ENCODE measurements at places on chromosomes 16 and 17. TPM values are rescaled to one million over a fixed set of nuclear protein-coding genes. Genes with fewer than 3 reads are reported as not detected.

- no peak for DNase-seq
- no peak overlapping the region for H3K27ac ChIP-seq
- no peaks in the 10 kb centered on the region for H3K27me3 ChIP-seq
Observed at GRCh38 chr17:42670789-42671657, 5.8 kb downstream of the PLEKHH3 start.

DNA sequence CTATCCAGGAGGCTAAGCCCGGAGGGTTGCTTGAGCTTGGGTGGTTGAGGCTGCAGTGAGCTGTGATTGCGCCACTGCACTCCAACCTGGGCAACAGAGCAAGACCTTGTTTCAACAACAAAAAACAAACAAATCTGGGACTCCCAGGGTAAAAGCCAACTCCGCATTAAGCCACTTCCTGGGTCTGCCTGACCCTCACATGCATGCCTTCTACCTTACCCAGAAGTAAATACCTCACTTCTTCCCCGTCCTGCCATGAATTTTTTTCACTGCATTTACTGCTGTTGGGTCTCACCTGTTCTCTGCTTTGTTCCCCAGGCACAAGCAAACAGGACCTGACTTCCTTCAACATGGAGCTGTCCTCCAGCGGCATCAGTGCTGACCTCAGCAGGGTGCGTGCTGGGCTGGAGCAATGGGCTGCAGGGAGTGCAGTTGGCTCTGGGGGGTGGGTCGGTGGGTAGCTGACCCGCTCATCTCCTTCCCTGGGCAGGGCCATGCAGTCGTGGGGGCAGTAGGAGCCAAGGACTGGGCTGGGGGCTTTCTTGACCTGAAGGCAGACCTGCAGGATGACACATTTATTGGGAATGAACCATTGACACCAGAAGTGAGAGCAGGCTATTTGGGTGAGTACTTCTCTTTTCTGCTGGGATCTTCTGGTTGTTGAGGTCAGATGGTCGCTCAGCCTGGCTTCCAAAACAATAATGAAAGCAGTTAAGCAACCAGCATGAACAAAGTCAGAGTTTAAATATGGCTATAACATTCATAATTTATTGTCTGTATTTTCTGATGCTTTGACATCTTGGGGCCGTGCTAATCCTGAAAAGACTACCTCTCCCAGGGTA lies 16.4 kb downstream of the ITGAL start:
- H3K27me3 ChIP-seq: peaks cover 6% of the 10 kb centered on the region
- H3K36me3 ChIP-seq: no peaks in the 10 kb centered on the region
- no peak overlapping the region for H3K4me3 ChIP-seq
- peaks cover 5% of the 10 kb centered on the region for H3K4me1 ChIP-seq

- H3K36me3 ChIP-seq: no peaks in the 10 kb centered on the region
- no peak for DNase-seq
- no peaks in the 10 kb centered on the region for H3K27me3 ChIP-seq
- no peak overlapping the region for H3K27ac ChIP-seq
- no peaks in the 10 kb centered on the region for H3K4me1 ChIP-seq
Observed at GRCh38 chr17:74552037-74552436, 6.1 kb upstream of the CD300C start.

- no peak overlapping the region for H3K27ac ChIP-seq
- H3K36me3 ChIP-seq: peaks cover 2% of the 10 kb centered on the region
- H3K4me3 ChIP-seq: no peak overlapping the region
- H3K27me3 ChIP-seq: no peaks in the 10 kb centered on the region
- peaks cover 14% of the 10 kb centered on the region for H3K4me1 ChIP-seq
Observed at GRCh38 chr16:85387171-85387507, 226.0 kb upstream of the GSE1 start.

The NIP7 gene
- 28.3 TPM for total RNA-seq

The ERI2 gene
- 10.2 TPM for total RNA-seq

GRCh38 chr17:65609286-65609685 lies 47.8 kb upstream of the AXIN2 start:
- H3K27me3 ChIP-seq: peaks cover 4% of the 10 kb centered on the region
- H3K27ac ChIP-seq: no peak overlapping the region
- no peaks in the 10 kb centered on the region for H3K4me1 ChIP-seq
- H3K36me3 ChIP-seq: no peaks in the 10 kb centered on the region

GRCh38 chr16:35410438-35410837 lies 1951.0 kb downstream of the TP53TG3F start:
- no peak for DNase-seq
- no peaks in the 10 kb centered on the region for H3K36me3 ChIP-seq
- H3K4me3 ChIP-seq: no peak overlapping the region
- no peaks in the 10 kb centered on the region for H3K4me1 ChIP-seq
- H3K27ac ChIP-seq: no peak overlapping the region

DNA sequence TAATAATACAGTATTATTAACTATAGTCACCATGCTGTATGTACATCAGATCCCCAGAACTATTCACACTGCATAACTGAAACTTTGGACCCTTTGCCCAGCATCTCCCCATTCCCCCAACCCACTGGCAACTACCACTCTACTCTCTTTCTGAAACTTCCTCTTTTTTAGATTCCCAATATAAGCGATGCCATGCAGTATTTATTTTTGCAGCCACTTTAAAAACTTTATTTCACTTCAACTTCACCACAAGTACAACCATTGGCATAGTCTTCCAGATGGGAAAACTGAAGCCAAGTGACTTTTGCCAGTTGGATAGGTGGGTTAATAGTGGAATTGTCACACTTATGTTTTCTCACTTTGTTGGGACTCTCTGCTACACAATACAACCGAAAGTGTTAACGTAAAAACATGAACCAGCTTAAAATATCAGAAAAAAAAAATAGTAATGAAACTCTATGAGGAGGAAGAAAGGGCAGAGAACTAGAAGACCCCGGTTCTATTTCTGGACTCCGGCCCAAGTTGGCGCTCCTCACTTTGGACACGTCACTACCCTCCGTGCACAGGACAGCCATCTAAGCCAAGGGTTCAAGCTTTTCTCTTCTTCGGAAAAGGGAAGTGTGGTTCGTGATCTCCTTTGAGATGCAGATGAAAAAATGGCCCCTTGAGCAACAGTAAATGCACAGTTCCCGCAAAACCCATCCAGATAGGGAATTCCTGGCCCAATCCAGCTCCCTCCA lies 743 bp downstream of the SHCBP1 start:
- peaks cover 2% of the 10 kb centered on the region for H3K4me1 ChIP-seq
- peak overlapping the region; percentile 11 for H3K27ac ChIP-seq
- H3K36me3 ChIP-seq: no peaks in the 10 kb centered on the region

The BBS2 gene
- total RNA-seq: 31.9 TPM

- H3K27me3 ChIP-seq: no peaks in the 10 kb centered on the region
- H3K27ac ChIP-seq: no peak overlapping the region
- no peaks in the 10 kb centered on the region for H3K4me1 ChIP-seq
- DNase-seq: no peak
- H3K36me3 ChIP-seq: peaks cover 84% of the 10 kb centered on the region
Observed at GRCh38 chr16:31080756-31081419, 6.7 kb downstream of the ZNF646 start.

DNA sequence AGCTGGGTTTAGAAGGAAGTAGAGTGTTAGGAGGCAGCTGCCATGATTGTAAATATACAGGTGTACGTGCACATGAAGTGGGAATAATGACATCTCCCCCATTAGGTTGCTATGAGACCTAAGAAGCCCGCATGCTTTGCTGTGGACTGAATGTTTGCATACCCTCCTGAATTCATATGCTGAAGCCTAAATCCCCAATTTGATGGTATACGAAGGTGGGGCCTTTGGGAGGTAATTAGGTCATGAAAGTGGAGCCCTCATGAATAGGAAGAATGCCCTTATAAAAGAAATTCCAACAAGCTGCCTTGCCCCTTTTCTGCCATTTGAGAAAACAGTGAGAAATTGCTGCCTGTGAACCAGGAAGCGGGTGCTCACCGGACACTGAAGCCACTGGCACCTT lies 44.0 kb downstream of the CCDC182 start:
- no peaks in the 10 kb centered on the region for H3K4me1 ChIP-seq
- no peaks in the 10 kb centered on the region for H3K36me3 ChIP-seq
- H3K27ac ChIP-seq: no peak overlapping the region
- H3K27me3 ChIP-seq: peaks cover 33% of the 10 kb centered on the region
- DNase-seq: no peak
- H3K4me3 ChIP-seq: no peak overlapping the region

The ARL17A gene
- 2.2 TPM for total RNA-seq

The DNAI2 gene
- total RNA-seq: not detected

GRCh38 chr16:86041215-86041614 lies 142.3 kb downstream of the IRF8 start:
- peaks cover 40% of the 10 kb centered on the region for H3K27me3 ChIP-seq
- H3K4me3 ChIP-seq: no peak overlapping the region
- no peak overlapping the region for H3K27ac ChIP-seq

The COL1A1 gene
- total RNA-seq: 2,180 TPM

GRCh38 chr17:16991349-16992009 lies 19.6 kb upstream of the TNFRSF13B start:
- H3K36me3 ChIP-seq: no peaks in the 10 kb centered on the region
- DNase-seq: peak; percentile 57
- H3K4me3 ChIP-seq: no peak overlapping the region
- peaks cover 10% of the 10 kb centered on the region for H3K27me3 ChIP-seq

GRCh38 chr16:2009164-2009711 lies 383 bp downstream of the ZNF598 start:
- H3K36me3 ChIP-seq: peaks cover 9% of the 10 kb centered on the region
- H3K27ac ChIP-seq: peak overlapping the region; percentile 88
- peaks cover 25% of the 10 kb centered on the region for H3K4me1 ChIP-seq
- H3K27me3 ChIP-seq: no peaks in the 10 kb centered on the region
- no peak for DNase-seq
- peak overlapping the region; percentile 75 for H3K4me3 ChIP-seq

DNA sequence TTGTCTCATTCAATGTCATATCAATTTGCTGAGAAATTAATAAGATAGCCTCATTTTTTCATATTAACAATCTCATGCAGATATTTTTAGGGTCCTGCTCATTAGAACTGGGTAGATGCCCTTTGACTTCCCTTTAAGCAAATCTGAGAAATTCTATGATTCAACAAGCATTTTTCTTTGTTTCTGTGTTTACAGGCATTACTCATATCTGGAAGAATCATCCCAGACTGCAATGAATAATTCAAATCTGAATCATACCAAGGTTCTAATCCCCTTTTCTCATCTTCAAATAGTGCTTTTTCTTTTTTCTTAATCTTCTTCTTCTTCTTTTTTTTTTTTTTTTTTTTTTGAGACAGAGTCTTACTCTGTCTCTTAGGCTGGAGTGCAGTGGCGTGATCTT lies 69.2 kb upstream of the KIFC3 start:
- H3K27ac ChIP-seq: peak overlapping the region; percentile 17
- H3K4me3 ChIP-seq: no peak overlapping the region
- H3K27me3 ChIP-seq: 0 out of 2 replicates have a peak, but pooled peaks cover 2% of the 10 kb centered on the region
- peaks cover 8% of the 10 kb centered on the region for H3K4me1 ChIP-seq
- H3K36me3 ChIP-seq: no peaks in the 10 kb centered on the region

The DYNLRB2 gene
- not detected for total RNA-seq

GRCh38 chr17:78875363-78876093 lies 27.5 kb downstream of the CEP295NL start:
- peak; percentile 47 for DNase-seq
- H3K36me3 ChIP-seq: peaks cover 30% of the 10 kb centered on the region
- H3K4me3 ChIP-seq: no peak overlapping the region
- H3K27ac ChIP-seq: peak overlapping the region; percentile 55
- no peaks in the 10 kb centered on the region for H3K27me3 ChIP-seq
- peaks cover 40% of the 10 kb centered on the region for H3K4me1 ChIP-seq

The TNP2 gene
- not detected for total RNA-seq

- H3K36me3 ChIP-seq: no peaks in the 10 kb centered on the region
- H3K4me1 ChIP-seq: no peaks in the 10 kb centered on the region
- H3K4me3 ChIP-seq: no peak overlapping the region
- no peak for DNase-seq
- no peak overlapping the region for H3K27ac ChIP-seq
- no peaks in the 10 kb centered on the region for H3K27me3 ChIP-seq
Observed at GRCh38 chr16:80029761-80030481, 429.4 kb upstream of the MAF start.

- peaks cover 42% of the 10 kb centered on the region for H3K4me1 ChIP-seq
- H3K27me3 ChIP-seq: no peaks in the 10 kb centered on the region
- no peaks in the 10 kb centered on the region for H3K36me3 ChIP-seq
- H3K4me3 ChIP-seq: peak overlapping the region; percentile 78
- H3K27ac ChIP-seq: peak overlapping the region; percentile 94
Observed at GRCh38 chr17:77373299-77374169, 232.8 kb downstream of the SEC14L1 start.

GRCh38 chr16:88886420-88886844 lies 20.0 kb upstream of the PABPN1L start:
- peaks cover 8% of the 10 kb centered on the region for H3K4me1 ChIP-seq
- H3K27ac ChIP-seq: no peak overlapping the region
- H3K27me3 ChIP-seq: peaks cover 3% of the 10 kb centered on the region

DNA sequence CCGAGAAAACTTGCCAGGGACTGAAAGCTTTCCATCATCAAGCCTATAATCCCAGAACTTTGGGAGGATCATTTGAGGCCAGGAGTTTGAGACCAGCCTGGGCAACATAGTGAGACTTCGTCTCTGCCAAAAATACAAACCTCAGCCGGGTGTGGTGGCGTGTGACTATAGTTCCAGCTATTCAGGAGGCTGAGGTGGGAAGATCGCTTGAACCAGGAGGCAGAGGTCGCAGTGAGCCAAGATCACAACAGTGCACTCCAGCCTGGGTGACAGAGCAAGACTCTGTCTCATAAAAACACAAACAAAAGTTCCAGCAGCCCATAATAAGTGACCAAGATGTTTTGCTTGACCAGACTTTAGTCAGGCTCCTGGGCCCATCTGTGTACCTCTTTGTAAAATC lies 1.9 kb downstream of the MEAK7 start:
- H3K36me3 ChIP-seq: peaks cover 19% of the 10 kb centered on the region
- H3K27me3 ChIP-seq: no peaks in the 10 kb centered on the region
- H3K4me1 ChIP-seq: peaks cover 16% of the 10 kb centered on the region

DNA sequence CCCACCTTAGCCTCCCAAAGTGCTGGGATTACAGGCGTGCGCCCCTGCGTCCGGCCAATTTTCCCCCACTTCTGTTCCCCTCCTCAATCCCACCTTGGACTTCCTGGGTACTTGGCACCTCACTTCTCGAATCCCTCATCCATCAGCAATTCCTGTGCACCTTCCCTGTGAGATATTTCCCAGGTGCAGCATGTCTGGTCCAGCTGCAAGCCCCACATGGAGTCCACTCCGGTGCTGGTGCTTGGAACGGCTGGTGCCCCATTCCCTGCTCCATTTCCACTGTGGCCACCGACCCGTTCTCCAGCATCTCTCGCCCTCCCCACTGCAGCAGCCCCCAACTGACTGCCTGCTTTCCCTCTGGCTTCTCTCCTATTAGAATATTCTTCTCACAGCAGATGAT lies 35.3 kb downstream of the NOL11 start:
- H3K27ac ChIP-seq: no peak overlapping the region
- H3K4me3 ChIP-seq: no peak overlapping the region
- H3K36me3 ChIP-seq: peaks cover 21% of the 10 kb centered on the region
- H3K27me3 ChIP-seq: no peaks in the 10 kb centered on the region
- DNase-seq: no peak
